ENCODE measurements at places on chromosomes 4 and X.

GRCh38 chr4:137703195-137703594, 170.9 kb upstream of the PCDH18 start:
- H3K4me1 ChIP-seq = no peaks in the 10 kb centered on the region
- H3K27me3 ChIP-seq = no peaks in the 10 kb centered on the region
- no peak overlapping the region for H3K27ac ChIP-seq
- no peak for DNase-seq
- H3K4me3 ChIP-seq = no peak overlapping the region

DNA sequence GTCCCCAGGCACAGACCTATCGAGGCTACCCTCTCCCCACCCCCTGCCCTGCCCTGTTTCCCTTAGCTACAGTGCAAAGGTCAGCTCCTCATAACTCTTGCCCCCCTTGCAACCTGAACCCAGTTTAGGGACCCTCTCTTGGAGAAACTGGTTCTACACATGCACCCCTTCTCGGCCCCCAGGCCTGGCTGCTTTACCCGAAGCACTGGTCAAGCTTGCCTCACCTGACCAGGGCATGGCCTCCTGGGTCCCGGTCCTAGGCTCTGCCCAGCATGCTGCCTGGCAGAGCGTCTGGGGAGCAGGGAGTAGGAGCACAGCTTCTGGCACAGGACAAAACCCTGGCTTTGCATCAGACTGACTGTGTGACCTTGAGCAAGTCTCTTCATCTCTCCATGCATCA, 28.0 kb downstream of the ZNF185 start:
- no peaks in the 10 kb centered on the region for H3K27me3 ChIP-seq
- H3K4me1 ChIP-seq = peaks cover 14% of the 10 kb centered on the region
- H3K27ac ChIP-seq = no peak overlapping the region
- H3K4me3 ChIP-seq = no peak overlapping the region

GRCh38 chr4:140826701-140827027, 70.5 kb upstream of the TBC1D9 start:
- peaks cover 17% of the 10 kb centered on the region for H3K27me3 ChIP-seq
- H3K4me1 ChIP-seq = no peaks in the 10 kb centered on the region
- no peak overlapping the region for H3K4me3 ChIP-seq
- H3K36me3 ChIP-seq = no peaks in the 10 kb centered on the region
- H3K27ac ChIP-seq = no peak overlapping the region
- DNase-seq = no peak

DNA sequence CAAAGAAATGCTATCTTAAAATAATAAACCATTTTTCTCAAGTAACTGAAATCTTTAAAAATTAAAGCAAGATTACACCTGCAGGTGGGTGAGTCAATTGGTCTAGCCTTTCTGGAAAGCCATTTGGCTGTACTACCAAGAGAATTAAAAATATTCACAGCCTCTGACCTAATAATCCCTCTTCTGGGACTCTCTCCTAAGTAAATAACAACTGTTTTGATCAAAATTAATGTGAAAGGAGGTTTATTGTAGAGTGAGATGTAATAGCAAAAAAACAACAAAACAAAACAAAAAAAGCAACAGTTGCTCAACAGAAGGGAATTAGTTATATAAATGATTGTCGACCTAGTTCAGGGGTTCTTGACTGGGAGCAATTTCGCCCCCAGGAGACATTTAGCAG, 89.0 kb downstream of the GEMIN8 start:
- H3K4me3 ChIP-seq = no peak overlapping the region
- no peaks in the 10 kb centered on the region for H3K36me3 ChIP-seq
- no peak overlapping the region for H3K27ac ChIP-seq
- DNase-seq = no peak
- H3K4me1 ChIP-seq = peaks cover 9% of the 10 kb centered on the region
- peaks cover 10% of the 10 kb centered on the region for H3K27me3 ChIP-seq

GRCh38 chr4:143026459-143027170, 158.1 kb upstream of the USP38 start:
- no peak for DNase-seq
- peaks cover 2% of the 10 kb centered on the region for H3K4me1 ChIP-seq

DNA sequence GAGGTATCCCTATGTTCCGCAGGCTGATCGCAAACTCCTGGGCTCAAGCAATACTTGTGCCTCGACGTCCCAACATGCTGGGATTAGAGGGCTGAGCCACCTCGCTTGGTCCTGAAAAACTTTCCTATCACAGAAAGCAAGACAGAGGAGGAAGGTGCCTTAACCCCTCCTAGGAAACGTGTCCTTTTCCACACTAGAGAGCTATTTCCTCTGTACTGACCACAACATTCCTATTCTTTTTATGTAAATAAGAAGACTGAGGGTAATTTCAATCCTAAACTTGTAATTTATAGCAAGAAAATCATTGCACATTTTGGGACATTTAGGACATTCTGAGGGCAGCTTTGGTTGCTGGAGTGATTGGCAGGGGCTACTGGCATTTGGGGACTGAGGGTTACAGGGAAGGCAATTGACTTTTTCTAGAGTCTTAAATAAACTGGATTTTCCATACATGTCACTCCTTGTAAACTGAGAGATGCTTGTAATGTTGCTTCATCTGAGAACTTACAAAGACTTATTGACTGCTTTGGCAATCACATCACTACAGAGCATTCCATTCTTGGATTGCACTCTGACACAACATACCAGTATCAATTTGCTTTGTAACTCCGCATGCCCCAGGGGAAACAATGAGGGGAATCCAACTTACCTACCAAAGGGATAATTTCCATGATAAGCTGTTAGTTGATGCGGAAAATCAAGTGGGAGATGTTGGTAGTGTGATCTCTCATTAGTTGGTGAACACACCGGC, 15.6 kb downstream of the XAGE3 start:
- no peaks in the 10 kb centered on the region for H3K4me1 ChIP-seq
- H3K4me3 ChIP-seq = no peak overlapping the region
- H3K27me3 ChIP-seq = peaks cover 33% of the 10 kb centered on the region

- no peak within 1 kb of the TSS for H3K27ac ChIP-seq
- DNase-seq = peak; percentile 67
- H3K4me1 ChIP-seq = peaks cover 3% of the 10 kb centered on the region
- H3K36me3 ChIP-seq = no peaks in the 10 kb centered on the region
- peaks cover 4% of the 10 kb centered on the region for H3K27me3 ChIP-seq
- peak within 1 kb of the TSS; percentile 84 for H3K4me3 ChIP-seq
Observed at GRCh38 chr4:48016141-48017107, at the start of the genes CNGA1 and NIPAL1. TSS of gene CNGA1 (minus strand) at chr4:48016681. CDS start at chr4:47952689, 63,992 bp downstream. TSS of gene NIPAL1 (plus strand) at chr4:48016772. CDS start at chr4:48016840, 68 bp downstream.

DNA sequence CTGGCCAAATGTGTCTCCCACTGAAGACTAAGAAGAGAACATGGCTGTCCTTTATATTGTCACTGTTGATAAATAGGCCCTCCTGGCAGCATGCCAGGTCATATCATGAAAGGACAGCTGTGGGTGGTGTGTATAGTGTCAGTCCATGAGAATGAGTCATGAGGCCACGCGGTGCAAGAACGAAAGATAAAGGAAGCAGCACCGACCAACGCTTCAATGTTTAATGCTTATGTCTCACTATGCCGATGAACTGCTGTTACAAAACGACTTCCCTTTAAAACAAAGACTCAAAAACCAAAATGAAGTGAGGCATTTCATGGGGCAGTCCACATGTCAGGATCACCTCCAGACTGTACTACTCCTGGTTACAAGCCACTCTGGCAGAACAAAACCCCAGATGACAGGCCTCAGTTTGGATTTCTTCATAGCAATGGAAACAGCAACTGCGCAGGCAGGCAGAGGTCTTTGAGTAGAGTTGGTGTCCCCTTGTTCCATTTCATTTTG, 5.2 kb upstream of the TCEANC start:
- H3K4me1 ChIP-seq = peaks cover 10% of the 10 kb centered on the region
- H3K4me3 ChIP-seq = peak overlapping the region; percentile 16
- DNase-seq = peak; percentile 67
- no peaks in the 10 kb centered on the region for H3K27me3 ChIP-seq
- peak overlapping the region; percentile 62 for H3K27ac ChIP-seq
- H3K36me3 ChIP-seq = no peaks in the 10 kb centered on the region

DNA sequence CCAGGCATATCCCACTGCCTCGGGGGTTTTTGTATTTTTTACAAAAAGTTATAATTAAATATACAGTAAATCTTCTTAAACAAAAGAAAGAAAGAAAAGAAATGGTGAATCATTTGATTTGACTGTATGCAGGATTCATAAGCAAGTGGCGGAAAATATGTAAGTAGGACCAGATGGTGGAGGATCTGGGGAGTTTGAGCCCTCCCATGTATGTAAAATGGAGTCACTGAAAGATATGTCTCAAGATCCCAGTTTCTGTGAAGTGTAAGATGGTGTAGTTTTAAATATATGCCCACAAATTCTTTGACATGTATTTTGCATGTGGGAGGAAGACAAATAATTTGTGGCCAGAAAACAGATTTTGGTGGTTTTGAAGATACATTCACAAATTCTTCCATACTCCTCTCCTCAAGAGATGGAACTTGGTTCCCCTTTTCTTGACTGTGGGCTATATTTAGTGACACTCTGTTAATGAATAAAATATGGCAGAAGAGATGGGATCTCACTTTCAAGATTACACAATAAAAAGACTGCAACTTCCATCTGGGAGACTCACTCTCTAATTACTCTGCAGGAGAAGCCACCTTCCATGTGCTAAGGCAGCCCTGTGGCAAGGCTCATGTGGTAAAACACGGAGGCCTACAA, 133.6 kb upstream of the S100G start:
- H3K27me3 ChIP-seq = no peaks in the 10 kb centered on the region
- H3K27ac ChIP-seq = no peak overlapping the region
- no peak for DNase-seq
- H3K4me3 ChIP-seq = no peak overlapping the region
- H3K4me1 ChIP-seq = no peaks in the 10 kb centered on the region

- H3K4me1 ChIP-seq = peaks cover 24% of the 10 kb centered on the region
- DNase-seq = no peak
- H3K36me3 ChIP-seq = no peaks in the 10 kb centered on the region
- H3K27me3 ChIP-seq = no peaks in the 10 kb centered on the region
Observed at GRCh38 chr4:76964769-76965168, 15.2 kb downstream of the SEPTIN11 start.

DNA sequence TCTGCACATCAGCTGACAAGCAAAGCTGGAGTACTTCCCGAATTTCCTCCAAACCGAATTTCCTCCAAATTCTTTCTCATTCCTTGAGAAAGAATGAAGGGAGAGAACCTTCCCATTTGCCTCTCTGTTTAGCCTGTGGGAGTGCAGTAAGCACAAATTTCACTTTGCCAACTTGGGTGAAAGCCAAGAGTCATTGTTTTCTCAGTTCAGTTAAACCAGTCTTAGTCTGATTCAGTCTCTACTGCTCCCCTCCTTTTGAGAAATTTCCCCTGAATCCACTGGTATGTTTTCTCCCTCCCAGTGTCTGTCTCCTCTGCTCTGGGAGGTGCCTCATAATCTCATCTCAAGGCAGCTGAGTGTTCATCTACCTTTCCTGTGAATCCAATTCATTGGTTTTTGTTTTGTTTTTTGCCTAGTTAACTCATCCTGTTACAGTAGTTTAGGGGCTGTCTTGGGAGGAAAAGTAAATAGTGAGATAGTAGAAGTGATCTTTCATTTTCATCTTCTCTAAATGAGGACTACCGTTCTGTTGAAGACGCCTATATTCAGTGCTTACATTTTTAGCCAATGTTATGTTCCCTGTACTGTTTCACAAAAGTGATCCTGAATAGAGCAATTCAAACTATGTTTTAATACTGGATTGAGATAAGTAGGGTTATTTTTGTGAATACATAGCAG, 49.0 kb downstream of the SYTL5 start:
- H3K4me3 ChIP-seq = no peak overlapping the region
- no peak for DNase-seq
- no peaks in the 10 kb centered on the region for H3K4me1 ChIP-seq
